ENCODE measurements at places on chromosomes 5 and 9. TPM values are rescaled to one million over a fixed set of nuclear protein-coding genes. Genes with fewer than 3 reads are reported as not detected.

LECT2 gene
- total RNA-seq = not detected

DNA sequence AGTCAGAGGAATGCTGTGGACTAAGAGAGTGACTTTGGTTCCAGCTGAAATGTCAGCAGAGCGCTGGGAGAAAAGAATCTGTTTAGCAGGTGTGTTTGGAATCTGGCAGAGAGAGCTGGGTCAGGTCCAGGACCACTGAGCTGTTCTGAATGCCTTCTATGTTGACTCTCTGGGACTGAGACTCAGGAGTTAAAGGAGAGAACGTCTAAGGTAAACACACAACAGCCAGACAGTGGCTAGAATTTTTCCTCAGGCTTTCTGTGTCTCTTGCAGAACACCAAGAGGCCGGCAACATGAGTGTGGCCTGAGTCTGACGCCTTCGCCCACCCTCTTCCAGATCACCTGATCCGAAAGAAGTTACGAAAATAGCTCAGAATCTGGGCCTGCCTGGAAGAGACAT is 107.2 kb upstream of the ZNF462 start:
- no peak for DNase-seq
- H3K27me3 ChIP-seq = no peaks in the 10 kb centered on the region
- H3K4me1 ChIP-seq = no peaks in the 10 kb centered on the region

DNA sequence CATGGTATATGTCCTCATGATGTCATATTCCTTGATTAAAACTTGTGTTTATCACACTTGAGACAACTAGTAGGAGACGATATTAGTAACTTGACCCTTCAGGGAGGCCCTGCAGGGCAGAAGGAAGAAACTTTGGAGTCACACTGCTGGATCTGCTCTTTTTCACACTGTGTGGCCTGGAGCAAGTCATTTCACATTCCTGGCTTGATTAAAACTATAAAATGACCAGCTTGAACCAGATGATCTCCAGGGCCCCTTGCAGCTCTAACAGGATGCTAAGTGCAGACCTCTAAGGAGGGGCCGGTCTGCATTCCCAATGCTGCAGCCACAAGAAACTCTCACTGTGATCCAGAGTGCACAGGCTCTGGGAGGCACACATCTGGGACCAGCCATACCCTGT is 146.4 kb upstream of the ZNF366 start:
- H3K36me3 ChIP-seq = no peaks in the 10 kb centered on the region
- peak; percentile 45 for DNase-seq
- H3K4me1 ChIP-seq = peaks cover 60% of the 10 kb centered on the region
- peak overlapping the region; percentile 100 for H3K27ac ChIP-seq
- peak overlapping the region; percentile 77 for H3K4me3 ChIP-seq

GPSM1 gene
- total RNA-seq = 140 TPM

- H3K36me3 ChIP-seq = peaks cover 7% of the 10 kb centered on the region
- no peaks in the 10 kb centered on the region for H3K27me3 ChIP-seq
- DNase-seq = no peak
These were observed 128.1 kb upstream of the LHFPL2 start for GRCh38 chr5:78776637-78777036.

CDH10 gene
- total RNA-seq = 3.0 TPM

DNA sequence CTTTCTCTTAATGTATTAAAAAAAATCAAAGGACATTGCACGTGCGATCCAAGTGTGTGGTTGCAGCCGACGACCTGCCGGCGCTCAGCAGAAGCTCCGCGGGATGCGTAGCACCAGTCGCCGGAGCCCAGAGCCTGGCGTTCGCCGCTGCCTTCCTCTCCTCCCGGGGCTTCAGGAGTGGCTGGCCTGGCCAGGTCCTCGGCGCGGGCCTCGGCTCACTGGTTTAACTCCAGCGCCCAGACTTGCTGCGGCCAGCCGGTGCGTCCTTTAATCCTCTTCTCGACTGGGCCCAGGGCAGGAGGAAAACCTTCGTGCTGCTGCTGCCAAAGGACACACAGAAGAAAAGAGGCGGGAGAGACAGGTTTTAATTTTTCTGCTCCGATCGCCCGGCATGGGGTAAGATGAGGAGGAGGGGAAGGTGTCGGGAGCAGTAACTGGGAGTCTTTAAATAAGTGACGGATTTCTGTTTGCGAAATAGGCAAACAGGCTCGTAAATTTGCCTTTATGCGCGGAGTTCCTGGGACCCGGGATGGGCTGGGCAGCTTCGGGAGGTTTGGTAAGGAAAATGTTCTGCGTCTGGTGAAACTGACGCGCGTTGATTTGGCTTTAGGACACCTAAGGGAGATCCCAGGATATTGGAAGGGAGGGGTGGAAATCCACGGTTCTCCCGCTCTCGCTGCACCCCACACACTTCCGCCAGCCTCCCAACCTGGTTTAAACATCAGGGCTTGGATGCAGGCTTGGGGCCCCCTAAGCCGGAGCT is 2.3 kb downstream of the HAND1 start:
- peaks cover 4% of the 10 kb centered on the region for H3K36me3 ChIP-seq
- H3K4me3 ChIP-seq = peak overlapping the region; percentile 67
- H3K27me3 ChIP-seq = peaks cover 36% of the 10 kb centered on the region

- no peak for DNase-seq
- H3K4me1 ChIP-seq = no peaks in the 10 kb centered on the region
- H3K36me3 ChIP-seq = no peaks in the 10 kb centered on the region
- H3K27ac ChIP-seq = no peak overlapping the region
- H3K27me3 ChIP-seq = no peaks in the 10 kb centered on the region
These were observed 309.4 kb downstream of the NR3C1 start for GRCh38 chr5:143094087-143094521.

DNA sequence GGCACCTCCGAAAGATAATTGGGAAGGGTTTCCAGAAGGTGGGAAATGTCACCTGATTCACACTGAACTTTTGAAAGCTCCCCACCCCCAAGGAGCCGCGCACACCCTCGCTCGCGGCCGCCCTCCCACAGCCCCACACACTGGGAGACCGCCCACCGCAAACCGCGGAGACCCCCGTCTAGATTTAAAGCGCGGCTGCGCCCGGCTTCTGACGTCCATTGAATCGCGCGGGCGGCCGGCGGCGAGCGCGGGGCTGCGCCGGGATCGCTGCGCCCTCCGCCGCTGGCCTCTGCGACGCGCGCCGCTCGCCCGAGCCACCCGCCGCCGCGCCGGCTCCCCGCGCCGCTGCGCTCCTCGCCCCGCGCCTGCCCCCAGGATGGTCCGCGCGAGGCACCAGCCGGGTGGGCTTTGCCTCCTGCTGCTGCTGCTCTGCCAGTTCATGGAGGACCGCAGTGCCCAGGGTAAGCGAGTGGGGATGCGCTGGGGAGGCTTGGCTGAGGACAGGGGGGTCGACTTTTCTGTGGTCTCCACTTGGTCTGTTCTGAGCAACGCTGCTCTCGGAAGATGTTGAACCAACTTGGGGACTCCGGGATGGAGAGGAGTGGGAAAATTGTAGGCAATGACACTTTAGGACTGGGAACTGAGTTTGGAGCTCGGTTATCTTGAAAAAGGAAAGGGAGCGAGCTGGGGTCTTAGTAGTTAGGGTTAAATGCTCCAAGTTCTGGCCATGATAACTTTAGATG is at the start of gene FST:
TSS of gene FST (plus strand) at position 214 of the 743 bp plus-strand sequence. CDS start at position 377, 163 bp downstream.
- peaks cover 5% of the 10 kb centered on the region for H3K36me3 ChIP-seq
- H3K27ac ChIP-seq = peak within 1 kb of the TSS; percentile 30
- peaks cover 20% of the 10 kb centered on the region for H3K27me3 ChIP-seq
- peaks cover 3% of the 10 kb centered on the region for H3K4me1 ChIP-seq
- peak within 1 kb of the TSS; percentile 93 for H3K4me3 ChIP-seq

DNA sequence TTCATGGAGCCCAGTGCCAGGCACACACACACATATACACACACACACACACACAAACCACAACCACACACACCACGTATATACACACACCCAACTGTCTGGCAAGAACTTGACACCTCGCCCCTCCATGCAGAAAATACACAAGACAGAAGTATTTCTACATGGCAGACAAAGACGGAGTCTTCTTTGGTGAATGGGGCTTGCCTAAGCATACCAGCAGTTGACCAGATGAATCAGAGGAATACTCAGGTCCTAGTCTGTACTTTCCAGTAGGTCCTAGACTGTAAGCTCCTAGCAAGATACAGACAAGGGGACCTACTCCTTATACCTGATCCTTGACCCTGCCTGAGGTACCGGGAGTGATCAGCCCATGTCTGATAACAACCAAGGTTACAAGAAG is 60.1 kb downstream of the SIL1 start:
- peak overlapping the region; percentile 86 for H3K27ac ChIP-seq
- peak overlapping the region; percentile 16 for H3K4me3 ChIP-seq
- no peaks in the 10 kb centered on the region for H3K36me3 ChIP-seq
- H3K27me3 ChIP-seq = peaks cover 2% of the 10 kb centered on the region
- peaks cover 37% of the 10 kb centered on the region for H3K4me1 ChIP-seq

Data from glutamatergic neuron (in vitro differentiated cells).